A172 (cell line): ENCODE measurements at places on chromosomes 3 and 15.
A peak's percentile ranks its signal among the peaks of the same experiment; 100 is the strongest.

- DNase-seq = no peak
Measured at GRCh38 chr15:76572983-76573314, 236.4 kb downstream of the ISL2 start.

GRCh38 chr15:57319919-57320560 is 56.3 kb upstream of the CGNL1 start:
- DNase-seq = no peak

- peak; percentile 98 for DNase-seq
Measured at GRCh38 chr3:98980915-98981596, 79.6 kb upstream of the DCBLD2 start.

- DNase-seq = no peak
Measured at GRCh38 chr3:108088146-108088545, 2.7 kb downstream of the CD47 start.

DNA sequence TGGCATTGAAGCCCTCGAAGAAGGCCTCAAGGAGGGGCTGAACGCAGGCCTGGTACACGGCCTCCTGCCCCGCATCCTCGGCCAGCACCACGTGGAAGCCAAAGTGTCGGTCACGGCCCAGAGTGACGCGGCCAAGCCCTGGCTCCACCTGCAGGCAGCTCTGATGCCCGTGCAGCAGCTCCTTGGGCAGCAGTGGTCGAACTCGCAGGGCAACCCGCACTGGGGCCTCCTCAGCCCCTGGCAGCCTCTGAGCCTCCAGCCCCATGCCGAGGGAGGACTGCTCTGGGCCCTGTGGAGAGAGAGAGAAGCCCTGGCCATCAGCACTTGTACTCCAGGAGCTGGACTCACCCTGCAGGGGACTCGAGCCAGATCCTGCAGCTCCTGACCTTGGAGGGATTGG is 2.6 kb downstream of the KIF7 start:
- DNase-seq = no peak
